Heart left ventricle (tissue), 16 donors: ENCODE measurements at places on chromosomes 1 and 21. TPM values are rescaled to one million over a fixed set of nuclear protein-coding genes. Genes with fewer than 3 reads are reported as not detected.
A peak's percentile ranks its signal among the peaks of the same experiment; 100 is the strongest.

The CTH gene
- polyA plus RNA-seq, result 2.7 TPM

- DNase-seq, result no peak
Observed at GRCh38 chr1:37473431-37474045, 842 bp upstream of the ZC3H12A start.

DNA sequence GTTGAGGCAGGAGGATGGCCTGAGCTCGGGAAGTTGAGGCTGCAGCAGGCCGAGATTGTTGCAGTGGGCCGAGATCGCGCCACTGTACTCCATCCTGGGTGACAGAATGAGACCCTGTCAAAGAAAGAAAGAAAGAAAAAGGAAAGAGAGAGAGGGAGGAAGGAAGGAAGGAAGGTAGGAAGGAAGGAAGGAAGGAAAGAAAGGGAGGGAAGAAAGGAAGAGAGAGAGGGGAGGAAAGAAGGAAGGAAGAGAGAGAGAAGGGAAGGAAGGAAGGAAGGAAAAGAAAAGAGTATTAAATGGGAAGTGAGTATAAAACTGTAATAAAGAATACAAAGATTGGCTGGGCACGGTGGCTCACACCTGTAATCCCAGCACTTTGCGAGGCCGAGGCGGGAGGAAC is 18.4 kb upstream of the ABL2 start:
- no peak for DNase-seq

The OR2L8 gene
- polyA plus RNA-seq, result not detected

GRCh38 chr1:28037206-28037605 is 51.2 kb downstream of the EYA3 start:
- DNase-seq, result no peak

DNA sequence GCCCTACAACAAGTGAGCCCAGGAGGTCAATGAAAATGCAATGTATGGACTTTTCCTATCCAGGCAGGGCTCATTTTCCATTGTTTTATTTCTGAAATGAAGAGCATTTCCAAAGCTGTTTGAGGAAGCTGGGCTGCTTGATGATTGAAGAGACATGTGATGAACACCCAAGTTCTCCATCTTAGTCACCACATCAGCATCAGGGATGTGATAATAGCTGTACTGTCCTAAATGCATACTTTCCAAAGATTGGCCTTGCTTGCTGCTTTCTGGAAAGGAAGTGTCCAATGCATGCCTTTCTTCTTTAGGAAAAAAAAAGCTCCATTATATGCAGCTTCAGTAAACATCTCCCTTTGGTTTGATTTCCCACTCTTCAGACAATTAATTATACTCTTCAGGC is 425.9 kb upstream of the RUNX1 start:
- no peak for DNase-seq

The CTNNBIP1 gene
- polyA plus RNA-seq, result 37.8 TPM

DNA sequence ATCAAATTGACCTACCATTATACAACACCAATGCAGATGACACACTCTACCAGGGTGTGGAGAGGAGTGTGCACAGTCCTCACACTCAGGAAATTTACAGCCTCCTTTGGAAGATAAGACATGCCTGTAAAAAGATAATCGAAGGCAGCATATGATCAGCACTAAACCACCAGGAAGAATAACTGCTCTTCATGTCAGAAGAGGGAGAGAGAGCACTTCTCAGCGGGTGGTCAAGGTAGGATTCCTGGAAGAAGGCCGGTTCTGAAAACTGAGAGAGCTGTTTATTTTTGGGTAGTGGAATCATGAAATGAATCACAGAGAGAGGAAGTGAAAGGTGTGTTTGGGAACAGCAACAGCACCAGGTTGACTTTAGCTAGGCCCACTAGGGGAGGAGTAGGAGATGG is 14.0 kb upstream of the ZNF697 start:
- no peak for DNase-seq

The SHCBP1L gene
- not detected for polyA plus RNA-seq

- no peak for DNase-seq
Observed at GRCh38 chr1:193905288-193906085, 719.1 kb upstream of the B3GALT2 start.

DNA sequence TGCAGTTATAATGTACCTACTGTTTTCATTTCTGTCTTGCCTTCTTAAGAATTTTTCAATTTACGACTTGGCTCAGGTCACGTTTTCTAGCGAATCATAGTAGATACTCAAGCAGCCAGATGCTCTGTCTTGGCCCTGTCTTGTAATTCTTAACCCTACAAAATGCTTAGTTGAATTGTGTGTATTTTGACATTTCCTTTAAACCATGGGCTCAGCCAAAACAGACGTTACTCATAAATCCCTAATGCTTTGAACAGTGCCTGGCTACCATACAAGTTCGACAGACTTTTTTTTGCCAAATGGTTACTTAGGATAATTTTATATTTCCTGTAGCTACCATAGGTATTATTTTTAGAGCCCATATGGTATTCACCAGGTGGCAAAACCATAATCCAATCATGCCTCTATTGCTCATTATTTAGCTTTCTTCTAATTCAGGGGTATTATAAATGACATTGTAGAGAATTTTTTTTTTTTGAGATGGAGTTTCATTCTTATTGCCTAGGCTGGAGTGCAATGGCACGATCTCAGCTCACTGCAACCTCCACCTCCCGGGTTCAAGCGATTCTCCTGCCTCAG is 54.3 kb downstream of the KCNK1 start:
- DNase-seq, result no peak

- peak; percentile 63 for DNase-seq
Observed at GRCh38 chr1:164637461-164638375, 78.7 kb downstream of the PBX1 start.

DNA sequence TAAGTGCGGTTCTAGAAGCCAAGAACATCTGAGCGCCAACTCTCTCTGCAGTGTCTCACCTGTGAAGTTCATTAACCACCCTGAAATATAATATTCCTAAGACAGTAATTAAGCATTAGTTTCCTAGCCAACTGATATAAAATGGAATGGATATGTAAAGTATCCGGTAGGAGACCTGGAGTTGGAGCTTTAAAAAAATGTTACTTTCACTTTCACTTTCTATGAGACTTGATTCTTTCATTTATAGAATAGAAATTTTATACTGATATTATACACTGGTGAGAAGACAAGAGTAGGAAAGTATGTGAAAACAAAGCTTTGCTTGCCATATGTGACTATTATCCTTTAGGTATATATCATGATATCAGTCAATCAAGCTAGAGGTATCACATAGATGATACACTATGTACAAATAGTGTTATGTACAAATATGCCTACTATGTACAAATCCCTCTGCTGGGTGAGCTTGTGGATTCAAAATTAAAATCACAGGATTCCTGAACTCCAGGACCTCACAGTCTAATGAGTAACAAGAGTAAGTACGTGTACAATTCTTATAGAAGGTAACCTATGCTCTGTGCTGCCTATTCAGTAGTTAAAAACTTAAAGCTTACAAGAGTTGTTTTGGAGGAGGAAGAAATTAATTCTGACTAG is 934.2 kb downstream of the TTLL7 start:
- no peak for DNase-seq

DNA sequence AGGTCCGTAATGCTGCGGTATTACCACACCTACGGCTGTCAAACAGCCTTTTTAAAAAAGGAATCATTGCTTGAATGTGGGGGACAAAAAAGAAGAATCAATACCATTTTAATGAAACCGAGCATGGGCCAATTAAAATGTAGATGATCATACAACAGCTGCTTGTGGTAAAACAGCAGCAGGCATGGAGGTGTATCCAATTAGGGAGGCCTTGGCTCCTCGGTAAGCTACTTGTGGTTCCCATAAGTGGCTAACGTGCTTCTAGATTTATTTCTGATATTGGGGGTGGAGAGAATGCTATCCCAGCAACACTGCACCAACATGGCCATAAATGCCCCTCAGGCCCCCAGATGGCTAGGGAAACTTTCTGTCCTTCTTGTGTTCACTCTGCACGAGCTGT is 1.8 kb downstream of the PTPN14 start:
- no peak for DNase-seq

GRCh38 chr1:231584117-231584516 is 42.5 kb upstream of the DISC1 start:
- no peak for DNase-seq

- DNase-seq, result no peak
Observed at GRCh38 chr1:99964806-99965205, 5.0 kb upstream of the SLC35A3 start.

DNA sequence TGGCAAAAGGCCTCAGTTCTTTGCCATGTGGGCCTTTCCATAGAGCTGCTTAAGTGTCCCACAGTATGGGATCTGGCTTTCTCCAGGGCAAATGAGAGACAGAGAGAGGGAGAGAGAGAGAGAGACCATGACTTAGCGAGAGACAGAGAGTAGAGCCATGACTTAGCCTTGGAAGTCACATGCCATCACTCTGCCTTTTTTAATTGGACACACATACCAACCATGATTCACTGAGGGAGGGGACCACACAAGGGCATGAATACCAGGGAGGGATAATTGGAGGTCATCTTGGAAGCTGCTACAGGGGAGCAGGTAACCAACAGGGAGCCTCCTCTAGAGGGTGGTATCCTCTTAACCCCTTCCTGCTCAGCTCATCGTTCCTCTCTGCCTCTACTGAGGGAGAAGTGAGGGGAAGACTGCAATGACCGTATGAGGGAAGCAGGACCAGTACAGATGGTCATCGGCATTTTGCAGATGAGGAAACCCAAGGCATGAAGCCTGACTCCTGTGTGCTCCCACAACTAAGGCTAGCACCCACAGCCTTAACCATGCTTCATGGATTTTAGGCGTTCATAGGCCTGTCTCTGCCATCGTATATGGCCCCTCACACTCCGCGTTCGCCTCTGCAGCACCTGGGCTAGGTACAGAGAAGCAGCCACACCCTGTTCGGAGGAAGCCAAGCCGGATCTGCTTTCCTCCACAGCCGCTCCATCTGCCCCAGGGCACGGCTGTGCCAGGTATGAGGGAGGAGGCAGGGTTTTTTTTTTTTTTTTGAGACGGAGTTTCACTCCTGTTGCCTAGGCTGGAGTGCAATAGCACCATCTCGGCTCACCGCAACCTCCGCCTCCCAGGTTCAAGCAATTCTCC is 38.6 kb downstream of the MEF2D start:
- DNase-seq, result no peak

- no peak for DNase-seq
Observed at GRCh38 chr1:214850432-214851050, 232.0 kb upstream of the KCNK2 start.

- no peak for DNase-seq
Observed at GRCh38 chr1:27569506-27570291, 34.2 kb downstream of the AHDC1 start.

DNA sequence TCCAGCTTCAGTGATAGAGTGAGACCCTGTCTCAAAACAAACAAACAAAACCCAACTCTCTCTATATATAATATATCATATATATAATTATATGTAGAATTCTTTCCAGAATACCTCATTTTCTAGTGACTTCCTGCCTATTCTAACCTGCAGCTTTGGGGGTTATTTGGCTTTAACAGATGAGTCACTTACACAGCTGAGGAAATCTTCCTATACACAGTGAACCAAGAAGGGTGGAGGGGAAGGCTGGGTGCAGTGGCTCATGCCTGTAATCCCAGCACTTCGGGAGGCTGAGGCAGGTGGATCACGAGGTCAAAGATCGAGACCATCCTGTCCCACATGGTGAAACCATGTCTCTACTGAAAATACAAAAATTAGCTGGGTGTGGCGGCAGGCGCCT is 9.2 kb downstream of the RAB29 start:
- DNase-seq, result no peak

DNA sequence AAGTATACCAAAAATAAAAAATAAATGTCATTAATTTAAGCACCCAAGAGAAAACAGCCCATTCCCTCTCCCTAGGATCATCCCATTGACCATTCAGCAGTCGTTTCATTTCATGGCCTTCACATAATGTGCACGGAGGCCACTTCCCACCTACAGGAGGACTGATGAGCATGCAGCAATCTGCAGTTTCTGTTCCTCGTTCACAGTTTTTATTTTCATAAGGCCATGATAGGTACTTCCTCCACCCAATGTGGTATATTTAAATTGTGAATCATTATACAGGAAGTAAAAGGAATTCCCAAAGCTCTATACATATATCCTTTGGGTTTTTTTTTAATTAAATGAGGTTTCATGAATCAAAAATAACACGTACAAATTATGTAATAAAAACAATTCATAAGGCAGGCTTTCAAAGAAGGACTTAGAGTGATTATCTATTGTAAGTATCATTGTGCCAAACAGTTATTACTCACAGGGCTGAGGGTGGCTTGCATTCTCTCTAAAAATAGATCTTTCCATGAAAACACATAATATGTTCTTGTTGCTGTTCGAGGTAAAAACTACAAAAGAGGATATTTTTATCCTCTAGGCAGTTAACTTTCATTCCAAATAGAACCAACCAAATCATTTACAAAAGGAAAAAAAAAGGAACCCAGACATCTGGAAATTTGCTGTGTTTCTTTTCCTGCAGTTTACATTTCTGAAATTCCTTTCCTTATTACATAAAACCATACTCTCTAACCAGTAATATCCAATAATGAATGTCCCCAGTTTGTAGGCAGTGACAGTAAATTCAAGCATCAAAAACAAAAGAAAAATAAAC is 27.5 kb upstream of the SLC44A3 start:
- no peak for DNase-seq
